ENCODE measurements at places on chromosomes 16 and 17.
A peak's percentile ranks its signal among the peaks of the same experiment; 100 is the strongest.

GRCh38 chr17:6352801-6353560, 81.9 kb downstream of the AIPL1 start:
- no peak overlapping the region for H3K4me3 ChIP-seq
- no peak for DNase-seq
- H3K27me3 ChIP-seq = no peaks in the 10 kb centered on the region
- no peaks in the 10 kb centered on the region for H3K36me3 ChIP-seq

DNA sequence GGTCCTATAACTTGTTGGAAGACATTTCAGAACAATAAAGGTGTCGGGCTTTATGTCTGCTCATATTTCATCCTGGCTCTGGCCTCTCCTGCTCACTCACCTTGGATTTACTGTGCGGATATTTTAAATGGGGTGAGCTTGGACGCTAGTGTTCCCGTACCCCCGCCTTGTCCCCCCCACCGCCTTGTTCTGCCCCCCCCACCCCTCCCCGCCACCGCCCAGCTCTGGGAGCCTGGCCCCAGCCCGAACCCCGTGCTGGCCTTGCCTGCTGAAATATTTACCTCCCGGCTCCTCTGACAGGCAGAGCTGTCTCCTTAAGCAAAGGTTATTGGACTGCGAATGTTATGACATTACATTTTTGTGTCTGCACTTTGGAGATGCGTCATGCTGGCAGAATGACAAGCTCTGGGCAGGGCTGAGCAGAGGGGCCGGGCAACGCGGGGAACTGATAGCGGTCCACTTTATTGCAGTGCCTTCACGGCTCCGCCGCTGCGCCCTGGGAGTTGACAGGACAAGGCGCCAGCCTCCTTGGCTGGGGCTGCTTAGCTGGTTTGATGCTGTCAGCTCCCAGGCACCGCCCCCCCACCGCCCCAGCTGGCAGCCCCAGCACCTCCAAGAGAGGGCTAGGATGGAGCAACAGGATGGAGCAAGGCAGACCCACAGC, 222.5 kb upstream of the GSE1 start:
- DNase-seq = no peak
- H3K27ac ChIP-seq = no peak overlapping the region
- no peaks in the 10 kb centered on the region for H3K4me1 ChIP-seq
- H3K4me3 ChIP-seq = no peak overlapping the region

GRCh38 chr16:66400503-66401380, 26.4 kb upstream of the BEAN1 start:
- H3K36me3 ChIP-seq = no peaks in the 10 kb centered on the region
- H3K27ac ChIP-seq = no peak overlapping the region
- no peak for DNase-seq
- no peaks in the 10 kb centered on the region for H3K27me3 ChIP-seq
- no peaks in the 10 kb centered on the region for H3K4me1 ChIP-seq
- no peak overlapping the region for H3K4me3 ChIP-seq

- peak within 1 kb of the TSS; percentile 59 for H3K4me3 ChIP-seq
- H3K27me3 ChIP-seq = no peaks in the 10 kb centered on the region
- peak within 1 kb of the TSS; percentile 69 for H3K27ac ChIP-seq
Measured at GRCh38 chr16:83898463-83899271, at the start of gene MLYCD. Gene MLYCD, plus strand, starts transcription at chr16:83899115. Its CDS starts 30 bp downstream, at chr16:83899145.

DNA sequence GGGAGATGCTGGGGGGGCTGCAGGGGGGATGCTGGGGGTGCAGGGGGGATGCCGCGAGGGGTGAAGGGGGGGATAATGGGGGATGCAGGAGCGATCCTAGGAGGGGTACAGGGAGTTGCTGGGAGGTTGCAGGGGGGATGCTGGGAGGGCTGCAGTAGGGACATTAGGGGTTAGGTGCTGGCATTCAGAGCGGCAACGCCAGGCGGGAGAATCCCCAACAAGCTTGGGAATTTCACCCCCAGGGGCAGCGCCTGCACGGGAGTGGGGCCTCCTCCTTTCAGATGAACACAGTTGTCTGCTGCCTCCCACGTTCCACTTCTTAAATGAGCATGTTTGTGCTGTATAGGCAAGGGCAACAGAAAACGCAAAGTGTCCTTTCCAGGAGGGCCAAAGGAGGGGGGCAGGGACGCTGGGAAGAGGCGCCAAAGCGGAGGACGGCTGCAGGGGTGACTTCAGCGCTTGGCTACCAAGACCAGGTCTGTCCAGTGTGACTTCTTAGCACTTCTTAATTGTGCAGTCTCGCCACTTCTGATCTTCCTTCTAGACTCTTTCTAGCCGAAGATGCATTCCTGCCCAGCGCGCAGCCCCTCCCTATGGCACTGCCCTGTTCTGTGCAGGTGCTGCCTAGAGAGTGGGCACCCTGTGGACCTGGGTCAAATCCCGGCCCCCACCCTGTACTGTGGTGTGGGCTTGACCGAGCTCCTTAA, 2.0 kb upstream of the SLC6A4 start:
- no peaks in the 10 kb centered on the region for H3K36me3 ChIP-seq
- no peak overlapping the region for H3K27ac ChIP-seq
- H3K27me3 ChIP-seq = peaks cover 34% of the 10 kb centered on the region
- DNase-seq = no peak

GRCh38 chr17:6639586-6640535, 650 bp downstream of the KIAA0753 start:
- H3K36me3 ChIP-seq = no peaks in the 10 kb centered on the region
- peak overlapping the region; percentile 86 for H3K4me3 ChIP-seq
- peaks cover 2% of the 10 kb centered on the region for H3K4me1 ChIP-seq
- peak; percentile 68 for DNase-seq
- no peaks in the 10 kb centered on the region for H3K27me3 ChIP-seq

- peak overlapping the region; percentile 95 for H3K4me3 ChIP-seq
- DNase-seq = peak; percentile 72
- H3K36me3 ChIP-seq = no peaks in the 10 kb centered on the region
- peaks cover 2% of the 10 kb centered on the region for H3K4me1 ChIP-seq
- no peaks in the 10 kb centered on the region for H3K27me3 ChIP-seq
Measured at GRCh38 chr16:4272114-4272956, 488 bp downstream of the TFAP4 start.

GRCh38 chr17:80692931-80693467, 148.4 kb downstream of the RPTOR start:
- H3K27me3 ChIP-seq = no peaks in the 10 kb centered on the region
- no peaks in the 10 kb centered on the region for H3K36me3 ChIP-seq
- no peak overlapping the region for H3K4me3 ChIP-seq
- DNase-seq = no peak
- peaks cover 2% of the 10 kb centered on the region for H3K4me1 ChIP-seq
- H3K27ac ChIP-seq = no peak overlapping the region

DNA sequence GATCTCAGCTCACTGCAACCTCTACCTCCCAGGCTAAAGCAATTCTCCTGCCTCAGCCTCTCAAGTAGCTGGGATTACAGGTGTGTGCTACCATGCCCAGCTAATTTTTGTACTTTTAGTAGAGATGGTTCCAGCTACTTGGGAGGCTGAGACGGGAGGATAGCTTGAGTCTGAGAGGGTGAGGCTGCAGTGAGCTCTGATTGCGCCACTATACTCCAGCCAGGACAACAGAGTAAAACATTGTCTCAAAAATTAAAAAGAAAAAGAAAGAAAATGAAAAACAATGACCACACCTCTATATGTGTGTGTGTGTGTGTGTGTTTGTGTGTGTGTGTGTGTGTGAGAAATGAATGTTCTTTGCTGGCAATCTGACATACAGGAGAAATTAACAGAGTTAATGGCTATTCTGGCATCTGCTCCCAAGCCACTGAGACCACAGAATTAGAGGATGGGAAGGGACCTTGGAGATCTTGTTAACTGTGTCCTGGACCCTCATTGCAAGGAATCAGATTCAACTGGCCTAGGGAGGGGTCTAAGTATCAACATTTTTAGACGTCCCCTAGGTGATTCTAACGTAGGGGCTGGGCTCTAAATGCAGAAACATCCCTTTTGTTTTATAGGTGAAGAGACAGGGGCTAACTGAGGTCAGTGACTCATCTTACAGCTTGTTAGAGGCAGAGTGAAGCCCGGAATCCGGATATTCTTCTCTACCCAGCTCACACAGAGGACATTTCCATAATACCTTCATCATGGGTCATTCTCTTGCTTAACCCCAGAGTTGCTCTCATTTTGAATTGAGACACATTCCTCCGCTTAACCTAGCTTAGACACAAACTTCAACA, 16.4 kb upstream of the MARCHF10 start:
- H3K4me1 ChIP-seq = peaks cover 2% of the 10 kb centered on the region
- peak overlapping the region; percentile 57 for H3K27ac ChIP-seq
- no peaks in the 10 kb centered on the region for H3K27me3 ChIP-seq
- DNase-seq = peak; percentile 94

DNA sequence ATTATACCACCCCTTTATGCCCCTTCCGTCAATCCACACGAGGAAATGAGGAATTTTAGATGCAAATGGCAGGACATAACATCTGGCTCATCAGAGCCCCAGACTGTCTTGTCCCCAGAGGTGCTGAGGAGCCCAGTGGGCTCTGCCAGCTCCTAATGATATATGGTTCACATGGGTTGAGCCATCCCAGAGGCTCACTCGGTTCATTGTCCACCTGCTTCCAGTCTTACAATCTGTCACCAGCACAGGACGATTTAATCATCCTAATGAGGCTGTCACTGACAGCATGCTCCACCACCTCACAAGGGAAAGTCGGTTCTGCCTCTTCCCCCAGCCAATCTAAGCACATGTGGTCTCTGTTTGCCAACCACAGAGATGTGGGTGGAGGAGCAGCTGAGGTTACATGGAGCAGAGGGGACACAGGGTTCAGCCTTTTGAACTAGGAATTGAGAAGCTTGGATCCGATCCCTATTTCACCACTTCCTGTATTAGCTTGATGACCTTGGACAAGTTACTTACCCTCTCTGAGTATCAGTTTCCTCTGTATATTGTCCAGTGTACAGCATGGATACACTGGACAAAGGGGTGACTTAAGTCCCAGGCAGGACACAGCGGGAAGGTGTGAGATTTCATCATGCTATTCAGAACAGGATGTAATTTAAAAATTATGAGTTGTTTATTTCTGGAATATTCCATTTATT, 27.0 kb upstream of the DHX8 start:
- no peaks in the 10 kb centered on the region for H3K36me3 ChIP-seq
- no peaks in the 10 kb centered on the region for H3K27me3 ChIP-seq
- DNase-seq = no peak
- no peak overlapping the region for H3K27ac ChIP-seq
- H3K4me3 ChIP-seq = no peak overlapping the region
- H3K4me1 ChIP-seq = peaks cover 12% of the 10 kb centered on the region

DNA sequence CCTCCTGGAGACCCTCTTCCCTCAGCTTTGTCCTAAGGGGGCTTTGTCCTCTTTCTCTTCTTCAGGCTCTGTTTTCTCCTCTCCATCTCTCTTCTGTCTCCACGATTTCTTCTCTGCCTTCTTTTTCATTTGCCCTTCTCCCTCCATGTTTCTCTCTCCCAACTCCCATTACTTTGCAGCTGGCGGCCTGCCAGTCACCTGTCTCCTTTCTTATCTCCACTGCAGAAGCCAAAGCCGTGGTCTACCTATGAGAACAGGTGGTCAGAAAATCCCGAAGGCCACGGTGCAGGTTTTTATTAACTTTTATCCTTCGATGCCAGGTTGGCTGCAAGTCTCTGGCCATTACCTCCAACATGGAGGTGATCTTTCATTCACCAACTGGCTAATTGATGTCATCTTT, 45.1 kb downstream of the FZD2 start:
- H3K27me3 ChIP-seq = no peaks in the 10 kb centered on the region
- no peak overlapping the region for H3K4me3 ChIP-seq
- DNase-seq = no peak
- peaks cover 9% of the 10 kb centered on the region for H3K4me1 ChIP-seq
- no peaks in the 10 kb centered on the region for H3K36me3 ChIP-seq
- no peak overlapping the region for H3K27ac ChIP-seq

DNA sequence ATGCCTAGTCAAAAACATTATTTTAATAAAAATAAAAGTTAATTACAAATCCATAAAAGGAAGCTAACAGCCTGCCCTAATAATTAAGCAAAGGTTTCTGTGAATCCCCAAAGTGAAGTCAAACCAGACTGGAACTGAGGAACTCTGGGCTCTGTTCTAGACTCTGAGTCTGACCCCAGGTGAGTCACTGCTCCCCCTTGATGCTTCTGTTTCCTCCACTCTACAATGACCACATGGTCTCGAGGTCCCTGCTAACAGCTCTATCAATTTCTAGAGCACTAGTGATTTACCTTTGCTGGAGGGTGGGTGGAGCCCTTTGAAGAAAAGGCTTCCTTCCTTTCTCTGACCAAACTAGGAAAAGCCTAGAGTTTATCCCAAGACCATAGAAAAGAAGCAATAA, 32.4 kb downstream of the XPO6 start:
- H3K27ac ChIP-seq = no peak overlapping the region
- peaks cover 2% of the 10 kb centered on the region for H3K4me1 ChIP-seq
- no peak overlapping the region for H3K4me3 ChIP-seq
- no peak for DNase-seq
- H3K27me3 ChIP-seq = no peaks in the 10 kb centered on the region

DNA sequence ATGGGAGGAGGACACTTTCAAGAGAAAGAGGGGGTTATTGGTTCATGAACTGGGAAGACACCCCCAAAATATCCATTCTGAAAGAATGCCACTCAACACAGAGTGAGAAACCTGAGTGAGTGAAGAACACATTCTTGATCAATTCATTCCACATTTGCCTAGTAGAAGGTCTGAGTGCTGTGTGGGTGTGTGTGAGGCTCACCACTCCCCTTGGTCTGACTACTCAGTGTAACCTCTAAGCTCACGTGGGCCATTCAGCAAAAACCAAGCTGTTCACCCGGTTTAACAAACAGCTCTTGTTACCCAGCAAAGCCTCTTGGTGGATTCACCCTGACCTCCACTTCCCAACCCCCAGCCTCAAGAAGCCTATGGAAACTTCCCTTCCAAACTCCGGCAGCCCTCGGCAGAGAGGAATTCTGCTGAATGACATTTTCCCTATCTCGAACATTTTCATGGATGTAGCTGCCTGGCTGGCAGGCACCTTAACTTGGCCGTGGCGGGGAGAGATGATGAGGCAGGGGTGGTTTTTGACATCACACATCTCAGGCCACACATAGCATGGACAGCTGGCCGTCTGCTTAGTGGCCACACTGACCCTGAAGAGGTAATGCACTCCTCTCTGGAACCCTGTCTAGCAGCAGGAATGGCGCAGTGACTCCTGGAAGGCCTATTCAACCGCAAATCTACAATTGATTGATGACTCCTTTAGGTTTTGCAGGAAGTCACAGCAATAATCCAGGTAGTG, 11.6 kb downstream of the ST6GALNAC1 start:
- no peaks in the 10 kb centered on the region for H3K36me3 ChIP-seq
- no peak overlapping the region for H3K4me3 ChIP-seq
- no peaks in the 10 kb centered on the region for H3K27me3 ChIP-seq
- H3K4me1 ChIP-seq = no peaks in the 10 kb centered on the region
- no peak for DNase-seq

- no peak overlapping the region for H3K27ac ChIP-seq
- no peaks in the 10 kb centered on the region for H3K36me3 ChIP-seq
- no peaks in the 10 kb centered on the region for H3K4me1 ChIP-seq
- H3K27me3 ChIP-seq = no peaks in the 10 kb centered on the region
- DNase-seq = no peak
Measured at GRCh38 chr17:82710499-82711232, 5.8 kb upstream of the FN3KRP start.

GRCh38 chr17:69949973-69950695, 124.9 kb upstream of the KCNJ16 start:
- no peak overlapping the region for H3K4me3 ChIP-seq
- no peaks in the 10 kb centered on the region for H3K27me3 ChIP-seq
- H3K4me1 ChIP-seq = no peaks in the 10 kb centered on the region
- no peaks in the 10 kb centered on the region for H3K36me3 ChIP-seq
- H3K27ac ChIP-seq = no peak overlapping the region
- DNase-seq = no peak

- peak; percentile 81 for DNase-seq
- H3K4me1 ChIP-seq = peaks cover 8% of the 10 kb centered on the region
- H3K27me3 ChIP-seq = no peaks in the 10 kb centered on the region
- no peaks in the 10 kb centered on the region for H3K36me3 ChIP-seq
- H3K4me3 ChIP-seq = no peak overlapping the region
Measured at GRCh38 chr16:86074651-86075487, 175.9 kb downstream of the IRF8 start.
